ENCODE measurements at places on chromosomes 16 and 17. TPM values are rescaled to one million over a fixed set of nuclear protein-coding genes. Genes with fewer than 3 reads are reported as not detected.

DNA sequence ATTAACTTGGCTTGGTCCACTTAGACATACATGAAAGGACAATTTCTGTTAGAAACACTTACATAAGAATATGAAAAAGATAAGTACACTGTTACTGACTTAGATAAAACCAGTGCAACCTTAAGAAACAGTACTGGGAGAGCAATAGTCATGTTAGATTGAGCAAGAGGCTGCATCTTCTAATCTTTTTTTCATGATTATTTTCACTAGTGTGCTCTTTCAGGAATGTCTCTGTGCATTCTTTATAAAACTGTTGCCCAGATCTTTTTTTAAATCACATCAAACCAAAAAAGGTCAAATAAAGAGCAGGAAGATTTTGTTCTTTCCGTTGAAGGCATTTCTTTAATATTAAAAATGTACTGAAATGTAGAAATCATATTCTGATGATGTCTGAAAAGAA, 100.7 kb upstream of the AXIN2 start:
- DNase-seq = no peak

- no peak for DNase-seq
These were observed 302.7 kb upstream of the MYOCD start for GRCh38 chr17:12362853-12363455.

DNA sequence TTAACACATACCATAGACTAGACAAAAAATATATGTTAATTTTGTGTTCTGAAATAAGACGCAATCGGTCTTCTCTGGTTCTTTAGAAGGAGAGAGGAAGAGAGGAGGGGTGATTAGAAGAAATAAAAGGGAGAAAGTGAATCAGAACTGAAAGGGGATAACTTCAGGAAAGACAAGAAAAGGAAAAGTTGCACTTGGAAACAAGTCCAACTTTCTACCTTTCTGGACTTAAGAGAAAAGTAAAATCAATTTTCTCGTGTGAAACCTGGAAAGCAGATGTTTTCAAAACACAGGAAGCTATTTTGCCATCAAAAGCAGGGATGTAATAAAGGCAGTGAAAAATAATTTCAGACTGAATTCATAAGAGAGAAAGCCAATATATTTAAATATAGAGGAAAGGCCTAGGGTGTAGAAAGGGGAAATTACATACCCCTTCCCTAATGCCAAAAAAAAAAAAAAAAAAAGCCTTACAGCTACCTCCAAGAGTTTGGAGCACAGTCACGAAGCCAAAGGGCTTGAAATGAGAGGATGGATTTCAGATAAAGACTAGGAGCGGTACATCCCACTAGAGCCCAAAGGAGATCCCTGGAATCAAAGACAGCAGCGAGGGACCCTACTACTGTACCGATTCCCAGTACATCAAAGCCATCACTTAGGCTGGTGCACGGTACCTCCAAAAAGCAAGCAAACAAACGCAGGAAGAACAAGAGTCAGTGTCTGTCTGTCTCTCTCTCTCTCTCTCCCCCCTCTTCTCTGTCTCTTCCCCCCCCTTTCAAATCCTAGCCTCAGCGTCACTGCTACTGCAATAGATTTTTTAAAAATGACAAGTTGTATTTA, 12.1 kb upstream of the ZFHX3 start:
- DNase-seq = no peak

- DNase-seq = no peak
These were observed 7.4 kb downstream of the CAPN15 start for GRCh38 chr16:534856-535445.

- no peak for DNase-seq
These were observed 55.6 kb downstream of the COTL1 start for GRCh38 chr16:84562174-84562815.

DNA sequence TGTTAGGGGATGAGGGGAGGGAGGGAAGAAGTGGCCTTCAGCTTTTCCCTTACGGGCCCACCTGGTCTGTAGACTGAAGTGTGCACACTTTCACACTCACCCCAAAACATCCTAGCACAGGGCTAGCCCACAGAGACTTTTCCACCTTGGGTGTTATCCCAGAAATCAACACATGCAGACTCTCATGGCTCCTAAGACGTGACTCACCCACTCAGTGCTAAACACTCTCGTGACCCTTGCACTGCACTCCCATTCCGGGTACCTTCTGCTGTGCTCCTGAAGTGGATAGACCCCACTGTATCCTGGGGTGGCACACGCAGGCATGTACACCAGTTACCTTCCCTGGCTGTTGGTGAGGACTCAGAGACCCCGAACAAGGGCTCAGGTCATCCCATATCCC, 23.0 kb upstream of the ABCC3 start:
- no peak for DNase-seq

DNA sequence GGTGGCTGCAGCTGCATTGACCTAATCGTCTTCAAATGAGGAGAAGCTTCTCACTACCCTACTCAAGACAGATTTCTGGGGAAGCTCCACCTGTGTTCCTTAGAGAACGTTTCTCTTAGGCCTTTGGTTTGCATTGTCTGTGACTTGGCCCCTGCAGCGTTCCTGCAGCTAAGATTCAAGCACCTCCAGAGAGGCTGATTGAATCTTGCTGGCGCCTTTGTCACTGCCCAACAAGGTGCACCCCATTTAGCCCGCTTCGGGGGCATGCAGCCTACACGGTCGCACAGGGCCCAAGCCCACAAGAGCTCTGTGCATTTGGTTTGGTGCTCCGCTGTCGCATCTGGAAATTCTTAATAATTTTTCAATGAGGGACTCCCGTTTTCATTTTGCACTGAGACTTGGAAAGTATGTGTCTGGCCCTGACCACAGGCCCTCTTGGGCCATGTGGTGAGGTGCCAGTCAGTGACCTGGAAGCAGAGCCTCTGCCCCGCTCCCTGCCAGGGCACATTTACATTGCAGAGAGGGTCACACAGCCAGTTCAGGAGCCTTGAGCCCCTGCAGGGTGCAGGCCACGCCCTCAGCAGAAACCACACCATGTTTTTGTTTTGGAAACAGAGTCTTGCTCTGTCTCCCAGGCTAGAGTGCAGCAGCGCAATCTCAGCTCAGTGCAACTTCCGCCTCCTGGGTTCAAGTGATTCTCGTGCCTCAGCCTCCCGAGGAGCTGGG, 51.1 kb upstream of the CACNG5 start:
- no peak for DNase-seq

GRCh38 chr16:79893445-79893844, 292.9 kb upstream of the MAF start:
- DNase-seq = no peak

- peak; percentile 78 for DNase-seq
These were observed 618 bp downstream of the TRIM47 start for GRCh38 chr17:75877752-75878173.

GRCh38 chr17:8685381-8685780, 54.9 kb upstream of the MYH10 start:
- no peak for DNase-seq

DNA sequence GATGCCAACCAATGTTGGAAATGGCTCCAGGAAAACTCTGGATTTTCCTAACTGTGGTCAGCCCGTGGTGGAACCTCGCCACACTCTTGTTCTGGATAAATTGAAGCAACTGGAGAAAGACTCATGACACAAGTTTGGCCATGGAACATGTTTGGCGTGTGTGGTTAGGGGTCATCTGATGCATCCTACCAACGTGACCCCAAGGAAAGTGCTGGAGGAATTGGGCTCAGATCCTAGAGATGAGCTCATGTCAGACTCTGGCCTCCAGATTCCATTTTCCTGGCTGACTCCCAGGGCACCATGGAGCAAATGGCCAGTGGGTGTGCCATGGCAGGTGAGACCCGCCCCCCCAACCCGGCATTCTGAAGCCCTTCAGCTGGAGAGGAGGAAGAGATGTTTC, 58.5 kb downstream of the CACNG5 start:
- DNase-seq = no peak

DNA sequence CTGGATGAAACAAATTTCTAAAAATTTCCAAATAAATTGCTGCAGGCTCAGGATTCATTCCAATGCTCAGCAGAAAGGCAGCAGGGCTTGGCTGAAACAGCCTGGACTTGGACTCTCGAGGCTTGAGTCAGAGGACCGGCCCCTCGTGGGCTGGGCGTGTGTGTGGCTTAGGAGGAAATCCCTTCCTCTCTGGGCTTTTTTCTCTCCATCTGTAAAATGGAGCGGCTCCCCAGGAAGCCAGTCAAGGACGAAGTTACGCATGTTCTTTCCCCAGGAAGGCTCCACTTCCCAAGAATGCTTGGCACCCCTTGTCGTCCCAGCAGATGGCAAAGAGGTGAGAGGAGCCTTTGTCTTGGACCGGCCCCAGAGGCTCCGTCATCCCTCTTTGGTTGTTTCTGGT, 13.5 kb downstream of the SLC46A1 start:
- no peak for DNase-seq

- DNase-seq = no peak
These were observed 27.7 kb downstream of the USP7 start for GRCh38 chr16:8935989-8936388.

DNA sequence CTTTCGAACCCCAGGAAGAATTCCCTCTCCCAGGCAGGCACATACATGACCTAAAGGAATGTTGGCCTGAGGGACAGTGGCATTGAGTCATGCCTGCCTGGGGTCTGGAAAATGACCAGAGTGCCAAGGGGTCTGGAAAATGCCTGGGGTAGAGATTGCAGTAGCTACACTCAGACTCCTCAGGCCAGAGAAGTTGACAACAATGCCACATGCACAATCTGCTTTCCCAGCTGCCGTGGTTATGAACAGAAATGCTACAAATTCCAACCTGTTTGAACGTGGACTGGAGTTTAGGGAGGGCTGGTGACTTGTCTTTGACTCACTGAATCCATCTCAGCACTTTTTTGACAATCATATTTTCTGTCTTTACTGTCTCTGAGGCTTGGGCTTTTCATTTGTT, 250.0 kb downstream of the ABCC12 start:
- no peak for DNase-seq

The CACNG1 gene
- total RNA-seq = not detected

The MEOX1 gene
- total RNA-seq = 0.82 TPM

The EPX gene
- not detected for total RNA-seq

The C17orf113 gene
- total RNA-seq = 0.72 TPM

The MVP gene
- total RNA-seq = 5.6 TPM
